NCI-H526 treated with DMSO at 0.1 percent for 48 hours (cell line): ENCODE measurements at places on chromosomes 3 and 15.

- peak; percentile 15 for DNase-seq
Measured at GRCh38 chr15:66071921-66072295, 181.6 kb downstream of the MEGF11 start.

GRCh38 chr3:124867511-124867910 is 19.7 kb downstream of the ITGB5 start:
- no peak for DNase-seq

DNA sequence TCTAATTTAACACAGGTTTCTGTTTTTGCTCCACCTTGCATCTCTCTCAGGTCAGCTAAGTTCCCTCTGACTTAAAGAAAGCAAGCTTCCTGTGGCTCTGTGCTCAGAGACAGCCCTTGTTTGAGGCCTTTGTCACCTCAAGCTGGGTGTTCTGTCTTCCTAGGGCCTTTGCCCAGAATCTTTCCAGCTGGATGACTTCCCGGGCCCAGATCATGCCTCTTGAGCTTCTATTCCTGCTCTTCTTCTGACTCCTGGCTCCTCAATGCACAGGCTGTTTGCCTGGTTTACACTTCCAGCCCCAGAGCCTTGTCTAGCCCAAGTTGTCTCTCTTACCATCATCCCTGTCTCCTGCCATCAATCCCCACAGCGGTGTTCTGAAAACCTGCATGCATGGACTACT is 300.6 kb downstream of the VPS13C start:
- DNase-seq = no peak

DNA sequence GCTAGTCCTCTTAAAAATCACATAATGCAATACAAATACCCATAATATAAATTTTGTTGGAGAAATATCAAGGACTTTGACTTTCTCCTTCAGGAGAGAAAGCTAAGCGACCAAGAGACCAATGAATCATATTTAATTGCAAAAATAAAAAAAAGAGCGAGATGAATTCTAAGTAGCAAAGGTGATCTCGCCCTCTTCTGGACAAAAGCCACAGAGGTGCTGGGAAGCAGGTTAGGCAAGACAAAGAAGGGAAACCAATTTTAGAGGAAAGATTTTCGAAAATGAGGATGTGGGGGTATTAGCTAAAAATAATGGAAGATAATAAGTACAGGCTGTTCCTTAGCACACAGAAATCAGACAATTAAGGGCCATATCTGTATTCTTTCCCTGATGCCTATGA is 111.4 kb upstream of the PLAAT1 start:
- no peak for DNase-seq

DNA sequence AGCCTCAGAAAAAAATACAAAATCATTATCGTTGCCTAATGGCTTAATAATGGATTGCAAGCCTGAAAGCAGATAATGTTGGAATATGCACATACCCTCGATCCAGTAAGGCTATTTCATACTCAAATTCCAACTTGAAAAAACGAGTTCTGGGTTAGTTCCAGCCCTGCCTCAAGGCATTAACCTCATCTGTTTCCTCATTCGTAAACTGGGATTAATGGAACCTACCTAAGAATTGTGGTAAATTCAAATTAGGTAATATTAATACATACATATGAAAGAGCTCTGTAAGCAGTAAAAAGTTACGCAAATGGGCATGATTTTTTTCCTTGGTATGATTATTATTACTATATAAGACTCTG is 107.5 kb downstream of the SRGAP3 start:
- peak; percentile 28 for DNase-seq

- DNase-seq = peak; percentile 29
Measured at GRCh38 chr3:140736863-140737460, 59.1 kb downstream of the TRIM42 start.

DNA sequence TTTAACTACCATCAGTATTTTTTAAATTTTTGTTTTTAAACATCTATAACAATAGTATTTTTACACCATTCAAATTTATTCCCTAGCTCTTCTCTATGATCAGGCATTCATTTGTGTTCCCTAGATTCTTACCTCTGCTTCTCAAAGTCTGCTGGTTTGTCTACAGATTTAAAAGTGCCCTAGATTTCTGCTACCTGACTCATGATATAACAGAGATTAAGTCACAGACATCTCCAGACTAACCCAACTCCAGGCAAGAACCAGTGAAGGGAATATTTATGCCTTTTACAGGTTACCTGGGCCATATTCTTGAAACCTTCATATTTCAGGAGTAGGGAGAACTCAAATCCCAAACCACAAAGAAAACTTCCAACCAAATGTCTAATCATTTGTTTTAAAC is 38.8 kb downstream of the ADAM10 start:
- no peak for DNase-seq

GRCh38 chr3:188310270-188310710 is 156.3 kb downstream of the LPP start:
- no peak for DNase-seq

DNA sequence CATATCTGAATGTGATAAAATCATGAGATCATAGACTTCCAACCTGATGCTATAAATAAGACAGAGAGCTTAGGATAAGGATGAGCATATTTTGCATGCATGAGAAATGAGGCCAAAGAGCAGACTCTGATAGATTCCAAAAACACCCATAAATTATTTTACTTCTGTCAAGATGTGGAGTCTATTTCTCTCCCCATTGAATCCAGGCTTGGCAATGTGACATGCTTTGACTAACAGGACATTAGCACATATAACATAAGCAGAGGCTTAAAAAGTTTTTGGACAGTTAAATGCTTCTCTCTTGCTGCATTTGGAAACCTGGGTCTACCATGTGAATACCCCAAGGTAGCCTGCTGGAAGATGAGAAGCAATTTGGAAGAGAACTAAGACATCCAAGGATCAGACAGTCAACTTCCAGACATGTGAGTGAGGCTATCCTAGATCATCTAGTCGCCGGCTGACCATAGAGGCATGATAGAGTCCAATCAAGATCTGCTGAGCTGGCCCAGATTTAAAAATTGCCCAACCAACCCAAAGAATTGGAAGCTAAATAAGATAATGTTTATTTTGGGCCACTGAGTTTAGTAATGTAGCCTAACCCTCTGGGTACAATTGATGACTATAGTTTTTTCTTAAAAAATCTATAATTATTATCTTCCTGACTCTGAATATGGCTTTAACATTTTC is 30.3 kb downstream of the MYLK start:
- DNase-seq = no peak

GRCh38 chr3:109728861-109729494 is 391.6 kb upstream of the DPPA4 start:
- no peak for DNase-seq

DNA sequence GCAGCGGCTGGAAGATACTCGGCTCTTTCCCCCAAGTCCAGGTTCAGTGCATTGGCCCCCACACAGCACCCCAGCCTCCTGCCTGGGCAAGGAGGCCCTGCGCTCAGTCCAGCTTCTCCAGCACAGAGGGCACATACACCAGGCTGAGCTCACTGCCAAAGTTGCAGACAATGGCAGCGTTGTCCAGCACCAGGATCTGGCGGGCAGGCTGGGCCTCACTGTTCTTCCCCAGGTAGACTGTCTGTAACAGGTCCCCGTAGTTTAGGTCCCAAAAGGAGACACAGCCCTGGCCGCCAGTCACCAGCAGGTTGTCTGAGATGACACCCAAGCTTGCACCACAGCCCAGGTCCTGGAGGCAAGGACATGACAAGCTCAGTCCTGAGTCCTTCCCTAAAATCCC is 32.9 kb downstream of the PTPN23 start:
- DNase-seq = no peak
